ENCODE measurements at places on chromosomes 4 and X. TPM values are rescaled to one million over a fixed set of nuclear protein-coding genes. Genes with fewer than 3 reads are reported as not detected.
A peak's percentile ranks its signal among the peaks of the same experiment; 100 is the strongest.

ENPEP gene
- total RNA-seq: 3.5 TPM

RAB9B gene
- 2.3 TPM for total RNA-seq

TENM3 gene
- total RNA-seq: 29.7 TPM

CLCN5 gene
- total RNA-seq: 5.7 TPM

- no peak for DNase-seq
- H3K27ac ChIP-seq: no peak overlapping the region
- no peaks in the 10 kb centered on the region for H3K4me1 ChIP-seq
- no peaks in the 10 kb centered on the region for H3K36me3 ChIP-seq
- H3K4me3 ChIP-seq: no peak overlapping the region
- no peaks in the 10 kb centered on the region for H3K27me3 ChIP-seq
Measured at GRCh38 chrX:9301836-9302235, 163.0 kb upstream of the TBL1X start.

DNA sequence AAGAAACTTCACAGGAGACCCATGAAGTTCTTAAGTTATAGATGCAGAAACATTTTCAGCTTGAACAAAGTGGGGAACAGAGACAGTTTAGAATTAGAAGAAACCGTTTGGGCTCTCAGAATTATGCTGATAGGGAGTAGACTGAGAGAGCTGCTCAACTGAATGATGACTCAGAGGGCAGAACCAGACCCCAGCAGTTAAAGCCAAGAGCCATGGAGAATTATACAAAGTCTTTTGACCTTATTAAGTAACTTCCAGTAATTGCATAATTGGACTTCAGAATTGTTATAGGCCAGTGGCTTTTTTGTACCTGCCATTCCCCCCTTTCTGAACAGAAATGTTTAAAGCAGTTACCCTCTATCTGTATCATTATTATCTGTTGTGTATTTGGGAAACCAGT is 642.1 kb downstream of the CCSER1 start:
- no peak overlapping the region for H3K27ac ChIP-seq
- H3K4me3 ChIP-seq: no peak overlapping the region
- no peaks in the 10 kb centered on the region for H3K36me3 ChIP-seq
- H3K27me3 ChIP-seq: peaks cover 1% of the 10 kb centered on the region
- no peaks in the 10 kb centered on the region for H3K4me1 ChIP-seq

CNKSR2 gene
- total RNA-seq: 1.1 TPM

DNA sequence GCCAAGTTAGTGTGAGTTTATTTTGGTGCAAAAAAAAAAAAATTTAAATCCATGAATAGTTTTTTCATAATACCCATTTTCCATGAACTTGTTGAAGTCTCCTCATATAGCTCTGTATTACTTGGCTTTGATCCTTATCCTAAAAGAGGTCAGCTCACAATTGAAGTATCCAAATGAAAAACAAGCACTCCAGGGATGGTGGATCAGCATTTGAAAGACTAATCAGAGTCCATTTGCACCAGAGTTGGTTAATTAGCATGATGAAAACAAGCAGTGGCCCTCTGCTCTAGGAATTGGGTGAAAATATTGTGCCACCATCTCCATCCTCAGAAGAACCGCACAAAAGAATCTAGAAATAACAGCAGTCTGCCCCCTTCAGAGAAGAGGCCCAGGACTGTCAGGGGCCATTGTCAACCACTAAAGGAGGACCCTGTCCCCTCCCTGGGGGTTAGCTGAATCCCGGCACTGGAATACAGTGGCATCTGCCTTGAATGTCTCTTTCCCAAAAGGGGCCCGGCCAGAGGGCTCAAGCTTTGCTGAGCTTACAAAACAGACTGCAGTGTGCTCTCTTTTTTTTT is 24.7 kb downstream of the SH3KBP1 start:
- no peak overlapping the region for H3K27ac ChIP-seq
- DNase-seq: no peak
- peaks cover 8% of the 10 kb centered on the region for H3K36me3 ChIP-seq
- peaks cover 34% of the 10 kb centered on the region for H3K4me1 ChIP-seq
- H3K4me3 ChIP-seq: no peak overlapping the region

DNA sequence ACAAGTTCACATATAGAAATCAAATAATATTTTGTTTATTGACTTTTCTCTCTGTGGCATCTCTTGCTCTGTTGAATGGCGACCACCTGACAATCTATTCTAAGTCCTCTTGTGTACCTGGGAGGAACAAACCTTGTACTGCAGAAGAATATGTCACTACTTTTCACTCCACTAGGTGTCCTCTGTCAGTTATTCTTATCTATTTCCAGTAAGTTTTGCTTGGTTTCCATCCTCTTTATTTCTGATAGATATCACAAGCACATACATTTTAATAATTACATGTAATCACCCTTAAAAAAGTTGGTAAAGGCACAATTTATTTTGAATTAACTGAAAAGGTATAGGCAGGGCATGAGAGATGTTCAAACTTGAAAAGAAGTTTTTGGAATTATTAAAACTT is 238.4 kb downstream of the SNCA start:
- no peaks in the 10 kb centered on the region for H3K36me3 ChIP-seq
- DNase-seq: no peak
- no peak overlapping the region for H3K27ac ChIP-seq
- H3K4me1 ChIP-seq: no peaks in the 10 kb centered on the region
- H3K27me3 ChIP-seq: no peaks in the 10 kb centered on the region

DNA sequence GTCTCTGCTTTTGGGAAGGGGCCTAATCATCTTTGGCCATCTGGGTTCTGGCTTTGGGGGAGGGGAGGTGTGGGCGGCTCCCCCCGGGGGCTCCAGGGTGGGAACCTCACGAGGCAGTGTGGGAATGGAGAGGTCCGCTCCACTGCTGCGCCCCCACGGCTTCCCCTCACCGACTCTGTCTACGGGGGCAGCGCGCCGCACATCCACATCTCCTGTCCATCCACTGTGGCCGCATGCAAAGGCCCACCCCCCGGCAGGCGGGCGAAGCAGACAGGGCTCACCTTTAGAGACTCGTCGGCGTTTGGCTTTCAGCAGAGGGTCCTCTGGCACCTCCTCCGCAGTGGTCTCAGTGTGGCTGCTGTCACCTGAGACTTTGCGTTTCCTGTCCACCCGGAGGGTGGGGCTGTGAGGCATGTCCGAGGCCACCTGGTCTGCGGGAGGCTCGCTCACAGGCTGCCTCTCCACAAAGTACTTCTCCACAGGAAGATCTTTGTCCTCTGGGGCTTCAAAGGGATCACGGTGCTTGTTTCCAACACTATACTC is 33.6 kb downstream of the BCOR start:
- DNase-seq: no peak
- peaks cover 22% of the 10 kb centered on the region for H3K4me1 ChIP-seq
- no peak overlapping the region for H3K27ac ChIP-seq
- peaks cover 4% of the 10 kb centered on the region for H3K27me3 ChIP-seq

GRCh38 chrX:154712781-154713740 is 37.8 kb downstream of the GAB3 start:
- H3K27ac ChIP-seq: no peak overlapping the region
- DNase-seq: no peak
- no peaks in the 10 kb centered on the region for H3K36me3 ChIP-seq

USP26 gene
- total RNA-seq: not detected

S100P gene
- not detected for total RNA-seq

DNA sequence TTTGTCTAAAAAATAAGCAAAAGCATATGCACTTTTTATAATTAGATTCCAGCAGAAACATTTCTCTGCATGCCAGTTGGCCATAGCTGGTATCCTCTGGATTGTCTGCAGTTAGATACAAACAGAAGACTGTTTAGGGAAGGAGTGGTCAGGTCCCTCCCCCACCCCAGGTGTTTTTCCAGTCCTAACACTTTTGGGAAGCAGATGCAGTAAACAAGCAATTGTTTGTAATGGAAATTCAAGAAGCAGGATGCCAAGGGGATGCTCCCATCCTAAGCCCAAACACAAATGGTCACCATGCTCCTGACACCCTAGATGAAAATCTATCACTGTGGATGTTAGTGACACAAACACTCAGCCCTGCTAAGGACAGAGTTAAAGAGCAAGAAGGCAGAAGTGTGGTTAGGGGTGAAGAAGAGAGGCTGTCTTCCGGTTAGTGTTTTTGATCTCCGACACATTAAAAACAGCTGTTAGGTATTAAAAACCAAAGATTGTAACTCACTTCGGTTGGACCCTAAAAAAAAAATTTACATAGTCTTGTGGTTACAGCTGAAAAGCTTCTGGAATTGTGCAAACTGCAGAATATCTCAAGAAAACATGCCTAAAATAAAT is 7.9 kb downstream of the LEF1 start:
- H3K4me3 ChIP-seq: no peak overlapping the region
- H3K4me1 ChIP-seq: no peaks in the 10 kb centered on the region
- H3K27me3 ChIP-seq: peaks cover 6% of the 10 kb centered on the region
- no peaks in the 10 kb centered on the region for H3K36me3 ChIP-seq
- H3K27ac ChIP-seq: no peak overlapping the region

GRCh38 chr4:41866799-41867677 is 68.2 kb upstream of the TMEM33 start:
- H3K27me3 ChIP-seq: peaks cover 27% of the 10 kb centered on the region
- peak; percentile 17 for DNase-seq
- H3K4me3 ChIP-seq: peak overlapping the region; percentile 80
- peaks cover 17% of the 10 kb centered on the region for H3K4me1 ChIP-seq

FAAH2 gene
- 4.0 TPM for total RNA-seq

GRCh38 chrX:105190252-105190853 is 30.1 kb downstream of the TEX13A start:
- no peaks in the 10 kb centered on the region for H3K36me3 ChIP-seq
- no peaks in the 10 kb centered on the region for H3K4me1 ChIP-seq
- no peaks in the 10 kb centered on the region for H3K27me3 ChIP-seq
- no peak overlapping the region for H3K4me3 ChIP-seq

GRCh38 chrX:103446665-103447302 is 70.4 kb downstream of the BEX3 start:
- DNase-seq: no peak
- H3K27me3 ChIP-seq: no peaks in the 10 kb centered on the region
- no peak overlapping the region for H3K4me3 ChIP-seq
- no peaks in the 10 kb centered on the region for H3K4me1 ChIP-seq
- peak overlapping the region; percentile 42 for H3K27ac ChIP-seq

OTUD6A gene
- not detected for total RNA-seq

TMEM154 gene
- total RNA-seq: 6.7 TPM

TCEAL9 gene
- 126 TPM for total RNA-seq

- no peaks in the 10 kb centered on the region for H3K4me1 ChIP-seq
- H3K27me3 ChIP-seq: peaks cover 10% of the 10 kb centered on the region
- no peak overlapping the region for H3K4me3 ChIP-seq
- DNase-seq: peak; percentile 77
- H3K36me3 ChIP-seq: peaks cover 4% of the 10 kb centered on the region
Measured at GRCh38 chr4:8675383-8675782, 82.8 kb downstream of the CPZ start.

GRCh38 chrX:15158350-15158735 is 111.5 kb downstream of the ASB9 start:
- no peaks in the 10 kb centered on the region for H3K4me1 ChIP-seq
- H3K27me3 ChIP-seq: no peaks in the 10 kb centered on the region
- no peak overlapping the region for H3K4me3 ChIP-seq
- DNase-seq: no peak
- H3K36me3 ChIP-seq: no peaks in the 10 kb centered on the region

DNA sequence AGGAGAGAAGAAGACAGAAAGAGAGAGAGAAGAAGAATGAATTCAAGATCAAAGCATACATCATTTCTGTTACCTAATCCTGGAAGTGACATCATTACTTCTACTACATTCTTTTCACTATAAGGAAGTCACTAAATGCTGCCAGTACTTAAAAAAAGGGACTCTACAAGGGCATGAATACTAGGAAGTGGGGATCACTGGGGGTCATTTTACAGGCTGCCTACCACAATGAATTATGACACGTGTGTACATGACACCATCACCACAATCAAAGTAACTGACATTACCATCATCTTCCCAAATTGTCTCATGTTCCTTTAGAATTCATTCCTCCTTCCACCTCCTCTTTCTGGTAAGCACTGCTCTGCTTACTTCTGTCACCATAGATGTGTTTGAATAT is 227.0 kb downstream of the CPE start:
- no peaks in the 10 kb centered on the region for H3K27me3 ChIP-seq
- no peak overlapping the region for H3K4me3 ChIP-seq
- no peak for DNase-seq
- H3K36me3 ChIP-seq: no peaks in the 10 kb centered on the region

DNA sequence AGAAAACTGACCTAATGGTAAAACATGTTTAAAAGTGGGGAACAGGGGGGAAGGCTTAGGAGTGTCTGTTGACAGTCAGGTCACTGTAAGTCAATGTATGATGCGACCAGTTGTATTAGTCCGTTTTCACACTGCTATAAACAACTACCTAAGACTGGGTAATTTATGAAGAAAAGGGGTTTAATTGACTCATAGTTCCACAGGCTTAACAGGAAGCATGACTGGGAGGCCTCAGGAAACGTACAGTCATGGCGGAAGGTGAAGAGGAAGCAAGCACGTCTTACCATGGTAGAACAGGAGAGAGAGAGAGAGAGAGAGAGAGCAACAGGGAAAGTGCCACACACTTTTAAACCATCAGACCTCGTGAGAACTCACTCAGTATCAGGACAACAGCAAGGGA is 13.0 kb upstream of the PLAC1 start:
- DNase-seq: no peak
- H3K27me3 ChIP-seq: no peaks in the 10 kb centered on the region
- H3K4me3 ChIP-seq: no peak overlapping the region
- H3K27ac ChIP-seq: peak overlapping the region; percentile 89

SYTL4 gene
- 3.9 TPM for total RNA-seq

DNA sequence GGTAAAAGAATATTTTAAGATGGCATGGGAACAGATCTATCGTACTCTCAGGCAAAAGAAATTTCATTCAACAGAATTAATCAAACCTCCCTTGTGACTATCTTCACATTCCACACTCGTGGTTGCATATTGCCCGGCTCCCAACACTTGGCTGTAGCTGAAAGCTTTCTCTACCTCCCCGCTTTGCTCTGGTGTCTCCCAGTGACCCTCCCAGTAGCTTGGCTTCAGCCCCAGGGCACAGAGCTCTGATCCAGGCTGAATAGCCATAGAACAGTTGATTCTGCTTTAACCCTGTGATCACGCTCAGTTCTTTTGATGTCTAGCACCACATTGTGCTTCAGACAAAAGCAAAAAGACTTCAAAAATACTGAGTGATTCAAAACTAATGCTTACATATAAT is 24.6 kb downstream of the SLC7A11 start:
- H3K36me3 ChIP-seq: no peaks in the 10 kb centered on the region
- no peaks in the 10 kb centered on the region for H3K27me3 ChIP-seq
- H3K4me3 ChIP-seq: no peak overlapping the region
- peaks cover 31% of the 10 kb centered on the region for H3K4me1 ChIP-seq
- no peak for DNase-seq
- no peak overlapping the region for H3K27ac ChIP-seq

DNA sequence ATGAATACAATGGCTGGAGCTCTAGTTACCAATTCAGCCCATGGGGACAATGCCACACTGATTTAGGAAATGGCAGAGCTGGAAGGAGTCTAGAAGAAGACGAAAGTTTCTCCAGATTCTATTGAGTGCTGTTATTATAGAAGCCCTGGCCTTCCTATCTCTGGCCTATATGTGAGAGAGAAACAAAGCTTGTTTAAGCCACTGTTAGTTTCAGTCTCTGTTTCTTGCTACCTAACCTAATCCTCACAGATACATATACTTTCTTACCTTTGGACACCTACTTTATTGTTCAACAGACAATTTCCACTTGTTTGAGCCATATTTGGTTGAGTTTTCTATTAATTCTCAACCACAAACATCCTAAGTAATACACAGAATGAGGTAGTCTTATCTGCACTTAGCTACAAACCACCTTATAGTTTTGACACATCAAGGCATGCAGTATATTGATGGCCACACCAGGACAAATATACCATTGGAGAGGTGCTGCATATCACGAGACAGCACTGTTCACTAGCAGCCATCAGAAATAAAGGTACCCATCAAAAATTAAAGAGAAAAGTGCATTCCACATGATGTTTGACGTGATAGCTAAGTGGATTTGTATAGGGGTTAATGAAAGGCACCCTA is 190.2 kb downstream of the SMIM20 start:
- H3K36me3 ChIP-seq: peaks cover 4% of the 10 kb centered on the region
- no peak for DNase-seq
- no peaks in the 10 kb centered on the region for H3K4me1 ChIP-seq
- no peak overlapping the region for H3K27ac ChIP-seq
- no peak overlapping the region for H3K4me3 ChIP-seq

ATP8A1 gene
- total RNA-seq: 44.0 TPM

Data from endothelial cell (in vitro differentiated cells).